Left kidney (tissue), 8 donors: ENCODE measurements at places on chromosomes 6 and 20. TPM values are rescaled to one million over a fixed set of nuclear protein-coding genes. Genes with fewer than 3 reads are reported as not detected.

Gene ROS1
- polyA plus RNA-seq, result 0.13 TPM

Gene PCED1A
- 56.3 TPM for polyA plus RNA-seq

Gene TNF
- 0.17 TPM for polyA plus RNA-seq

Gene KATNA1
- polyA plus RNA-seq, result 32.6 TPM

Gene PGC
- polyA plus RNA-seq, result not detected

Gene RPP40
- polyA plus RNA-seq, result 12.6 TPM

Gene PPP1R3D
- polyA plus RNA-seq, result 6.0 TPM

Gene GSTA3
- 0.52 TPM for polyA plus RNA-seq

Gene SALL4
- polyA plus RNA-seq, result 16.3 TPM

Gene KCNB1
- 0.85 TPM for polyA plus RNA-seq

Gene GSTA1
- 0.85 TPM for polyA plus RNA-seq

Gene PTGIS
- polyA plus RNA-seq, result 33.0 TPM

Gene HAO1
- polyA plus RNA-seq, result not detected

Gene HLA-DPA1
- polyA plus RNA-seq, result 20.2 TPM

Gene GPR63
- polyA plus RNA-seq, result 4.9 TPM

Gene ZC3H12D
- polyA plus RNA-seq, result 0.70 TPM

Gene DDR1
- 167 TPM for polyA plus RNA-seq

Gene HUS1B
- polyA plus RNA-seq, result not detected

Gene F13A1
- 14.9 TPM for polyA plus RNA-seq

Gene MOXD1
- 197 TPM for polyA plus RNA-seq

Gene SLC17A9
- 1.7 TPM for polyA plus RNA-seq

Gene MYT1
- 0.33 TPM for polyA plus RNA-seq
